ENCODE measurements at places on chromosomes 12 and 14.
A peak's percentile ranks its signal among the peaks of the same experiment; 100 is the strongest.

- peak; percentile 26 for DNase-seq
Measured at GRCh38 chr14:101249676-101250036, 311.6 kb upstream of the DIO3 start.

GRCh38 chr14:73289729-73290128, 52.4 kb downstream of the PAPLN start:
- DNase-seq = no peak

DNA sequence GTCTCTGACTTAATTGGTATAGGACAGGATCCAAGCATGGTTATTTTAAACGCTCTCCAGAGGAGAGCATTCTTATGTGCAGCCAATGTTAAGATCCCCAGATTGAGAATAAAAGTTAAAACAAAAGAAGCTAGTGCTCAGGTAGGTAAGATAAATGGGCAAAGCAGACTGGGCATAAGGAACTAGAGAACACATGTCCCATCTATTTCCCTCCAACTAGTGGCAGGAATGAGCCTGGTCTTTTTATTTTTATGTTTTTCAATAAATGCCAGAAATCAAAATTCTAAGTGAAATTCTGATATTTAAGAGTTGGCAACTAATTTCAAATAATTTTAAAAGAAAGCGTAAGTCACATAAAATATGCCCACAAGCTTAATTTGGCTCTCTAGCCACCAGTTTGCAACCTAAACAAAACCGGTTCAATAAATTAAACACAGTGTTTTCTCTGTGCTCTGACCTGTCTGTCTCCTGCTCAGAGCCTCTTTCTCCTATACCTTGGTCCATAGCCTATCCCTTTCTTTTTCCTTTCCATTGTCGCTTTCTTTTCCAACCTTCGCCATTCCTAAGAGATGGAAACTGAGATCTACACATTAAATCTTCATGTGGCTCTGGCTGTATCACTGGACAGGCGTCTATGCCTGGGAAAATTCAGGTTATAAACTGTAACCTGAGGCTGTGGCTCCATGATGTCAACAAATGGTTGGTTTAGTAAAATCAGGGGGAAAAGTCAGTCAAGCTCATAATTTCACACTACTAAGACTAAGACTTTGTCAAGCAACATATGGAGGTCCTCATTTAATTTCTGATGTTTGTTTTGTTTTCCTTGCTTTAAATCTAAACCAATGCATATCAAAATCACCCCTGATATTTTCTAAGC, 5.5 kb downstream of the SLC38A1 start:
- peak; percentile 40 for DNase-seq

GRCh38 chr12:75481013-75481705, 604 bp downstream of the GLIPR1 start:
- DNase-seq = no peak

DNA sequence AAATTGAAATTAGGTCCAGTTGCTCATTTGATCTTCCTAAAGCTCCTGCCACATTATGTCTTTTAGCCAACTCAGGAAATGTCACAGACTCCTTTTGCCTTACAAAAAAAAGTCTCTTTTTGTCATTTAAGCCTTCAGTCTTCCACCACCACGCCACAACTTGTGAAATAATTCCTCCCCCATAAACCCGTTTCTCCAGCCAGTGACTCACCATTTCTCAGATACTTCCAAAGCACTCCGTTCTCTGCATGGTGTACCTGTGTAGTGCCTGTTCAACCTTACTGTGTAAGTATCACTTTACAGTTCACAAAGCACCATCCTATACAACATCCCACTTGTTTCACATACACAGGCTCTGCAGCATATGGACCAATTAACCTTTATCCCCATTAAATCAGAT, 139.5 kb upstream of the AEBP2 start:
- peak; percentile 46 for DNase-seq

DNA sequence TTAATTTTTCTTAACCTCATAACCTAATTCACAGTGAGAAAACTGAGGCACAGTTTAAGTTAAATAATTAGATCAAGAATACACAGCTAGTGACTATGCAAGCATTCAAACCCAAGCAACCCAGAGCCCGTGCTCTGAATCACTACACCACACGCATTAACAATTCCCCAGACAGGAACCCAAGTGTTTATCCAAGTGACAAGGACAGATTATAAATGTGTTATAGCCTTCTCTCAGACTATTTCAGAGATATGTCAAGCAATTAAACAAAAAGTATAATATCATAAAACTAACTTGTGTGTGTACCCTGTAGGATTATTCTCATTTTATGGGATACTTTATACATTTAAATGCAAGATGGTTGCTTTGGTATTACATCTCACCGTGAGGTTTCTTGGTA, 43.8 kb downstream of the MED13L start:
- DNase-seq = no peak

GRCh38 chr14:105316968-105317510, 2.5 kb downstream of the PACS2 start:
- no peak for DNase-seq

DNA sequence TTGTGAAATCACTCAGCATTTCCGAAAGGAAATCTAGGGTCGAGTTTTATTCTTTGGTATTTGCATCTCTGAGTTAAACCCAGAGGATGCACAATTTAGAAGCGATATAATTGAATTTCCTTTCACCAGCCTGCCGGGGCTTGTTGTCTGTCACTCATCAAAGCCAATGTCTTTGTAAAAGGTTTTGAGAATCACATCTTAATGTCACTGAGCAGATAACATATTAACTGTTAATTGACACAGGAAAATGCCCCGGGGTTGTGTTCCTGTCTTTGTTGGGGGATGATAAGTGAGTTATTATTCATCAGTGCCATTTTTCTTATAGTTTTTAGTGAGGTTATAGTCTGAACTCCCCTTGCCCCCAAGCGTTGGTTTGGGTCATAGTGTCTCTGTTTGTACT, 73.4 kb downstream of the DUSP6 start:
- DNase-seq = no peak

GRCh38 chr14:70087380-70087697, 101.4 kb downstream of the SLC8A3 start:
- DNase-seq = no peak

GRCh38 chr12:5272018-5272785, 159.7 kb upstream of the NTF3 start:
- DNase-seq = no peak

DNA sequence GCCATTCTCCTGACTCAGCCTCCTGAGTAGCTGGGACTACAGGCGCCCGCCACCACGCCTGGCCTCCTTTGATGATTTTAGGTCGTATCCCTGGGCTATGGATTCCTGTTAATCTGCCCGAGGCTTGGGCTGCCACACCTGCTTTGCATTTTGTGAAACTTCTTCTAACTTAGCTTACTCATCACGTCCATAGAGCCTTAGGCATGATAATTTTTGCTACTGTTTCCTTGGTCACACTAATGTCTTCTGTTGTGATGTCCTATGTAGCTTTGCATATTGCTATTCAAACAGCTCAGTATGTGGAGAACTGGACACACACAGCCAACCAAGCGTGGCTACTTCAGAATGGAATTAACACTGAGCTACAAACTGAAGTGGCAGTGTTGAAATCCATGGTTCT, 47.5 kb upstream of the DDX11 start:
- DNase-seq = peak; percentile 41

GRCh38 chr12:111753144-111753881, 13.4 kb upstream of the ALDH2 start:
- DNase-seq = peak; percentile 92

- DNase-seq = no peak
Measured at GRCh38 chr14:100078216-100078803, 13.1 kb downstream of the EVL start.

- peak; percentile 97 for DNase-seq
Measured at GRCh38 chr12:121576851-121577391, 3.9 kb downstream of the KDM2B start.

DNA sequence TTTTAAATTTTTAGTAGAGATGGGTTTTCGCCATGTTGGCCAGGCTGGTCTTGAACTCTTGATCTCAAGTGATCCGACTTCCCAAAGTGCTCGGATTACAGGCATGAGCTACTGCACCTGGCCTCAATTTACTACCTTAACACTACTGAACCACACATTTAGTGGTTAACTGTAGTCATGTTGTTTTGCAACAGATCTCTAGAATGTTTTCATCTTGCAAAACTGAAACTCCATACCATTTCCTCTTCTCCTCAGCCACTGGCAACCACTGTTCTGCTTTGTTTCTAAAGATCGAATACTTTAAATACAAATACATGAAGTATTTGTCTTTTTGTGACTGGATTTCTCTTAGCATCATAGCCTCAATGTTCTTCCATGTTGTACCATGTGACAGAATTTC, 15.4 kb upstream of the SMCO2 start:
- no peak for DNase-seq

GRCh38 chr12:121064116-121064515, 25.1 kb upstream of the OASL start:
- DNase-seq = peak; percentile 28

- peak; percentile 33 for DNase-seq
Measured at GRCh38 chr12:128091101-128091720, 175.8 kb upstream of the TMEM132C start.

DNA sequence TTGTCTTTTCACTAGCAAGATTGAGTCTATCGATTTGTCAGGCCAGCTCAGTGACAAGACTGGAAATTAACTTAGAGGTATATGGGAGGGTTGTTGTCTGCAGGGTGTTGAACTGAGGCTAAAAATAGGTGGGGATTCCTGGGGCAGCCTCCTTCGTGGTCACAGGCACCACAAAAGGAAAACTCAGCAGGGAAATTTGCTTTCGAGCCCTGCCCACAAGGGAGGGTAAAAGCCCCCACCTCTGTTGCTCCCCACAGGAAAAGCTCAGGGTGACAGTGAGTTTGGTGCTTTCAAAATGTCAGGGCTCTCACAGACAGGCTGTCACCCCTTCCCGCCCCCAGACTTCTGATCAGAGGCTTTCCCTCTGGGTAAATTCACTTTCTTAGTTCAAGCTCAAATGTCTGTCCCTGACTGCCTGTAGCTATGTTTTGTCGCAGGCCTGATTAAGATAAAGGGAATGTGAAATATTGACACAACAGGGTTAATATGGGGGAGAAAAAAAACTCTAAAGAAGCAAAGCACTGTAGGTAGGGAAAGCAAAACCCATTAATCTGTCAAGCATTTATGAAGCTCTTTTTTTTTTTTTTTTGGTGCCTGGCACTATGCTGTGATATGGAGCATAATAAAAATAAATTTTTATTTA, 11.7 kb upstream of the NFKBIA start:
- no peak for DNase-seq

DNA sequence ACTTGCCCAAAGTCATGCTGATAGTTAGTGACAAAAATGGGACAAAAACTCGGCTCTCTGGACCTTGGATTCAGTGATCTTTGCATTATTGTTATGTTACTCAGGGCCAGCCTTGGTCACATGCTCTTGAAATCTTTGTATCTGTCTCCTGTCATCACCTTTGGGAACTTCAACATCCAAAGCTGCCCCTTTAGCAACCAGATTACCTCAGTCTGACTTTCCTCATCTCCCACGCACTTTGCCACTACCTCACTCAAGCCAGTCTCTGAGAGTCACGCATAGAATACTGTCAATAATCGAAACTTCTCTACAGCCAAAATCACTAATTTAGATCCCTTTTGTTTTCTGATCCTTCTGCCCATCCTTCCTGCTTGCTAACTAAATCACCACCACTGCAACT, 90.8 kb upstream of the DAAM1 start:
- DNase-seq = no peak

DNA sequence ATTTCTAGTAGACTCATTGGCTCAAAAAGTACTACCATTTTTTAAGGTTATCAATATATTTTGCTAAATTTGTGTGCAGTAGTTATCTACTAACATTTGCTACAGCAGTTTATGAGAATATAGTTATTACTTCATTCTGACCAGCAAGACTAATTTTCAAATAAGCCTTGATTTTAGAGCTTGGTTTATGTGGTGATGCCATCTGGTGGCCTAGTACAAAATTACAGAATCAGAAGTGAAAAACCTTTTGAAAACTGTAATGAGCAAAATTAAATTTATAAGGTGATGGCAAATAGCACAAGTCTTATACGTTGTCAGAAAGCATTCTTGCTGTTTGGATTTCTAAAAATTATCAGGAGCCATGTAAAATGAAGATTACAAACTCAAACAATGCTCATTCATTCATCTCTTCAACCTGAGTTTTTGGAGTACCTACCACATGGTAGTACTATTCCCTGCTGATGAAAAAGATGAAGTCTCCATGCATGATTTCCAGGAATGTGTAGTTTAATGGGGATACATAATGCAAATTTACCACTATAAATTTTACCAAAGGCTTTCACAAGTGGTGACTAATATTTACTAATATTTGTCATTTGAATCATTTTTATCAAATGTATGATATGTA, 51.0 kb downstream of the MAGOHB start:
- DNase-seq = no peak

GRCh38 chr14:62185078-62185477, 422.9 kb downstream of the SNAPC1 start:
- DNase-seq = no peak

DNA sequence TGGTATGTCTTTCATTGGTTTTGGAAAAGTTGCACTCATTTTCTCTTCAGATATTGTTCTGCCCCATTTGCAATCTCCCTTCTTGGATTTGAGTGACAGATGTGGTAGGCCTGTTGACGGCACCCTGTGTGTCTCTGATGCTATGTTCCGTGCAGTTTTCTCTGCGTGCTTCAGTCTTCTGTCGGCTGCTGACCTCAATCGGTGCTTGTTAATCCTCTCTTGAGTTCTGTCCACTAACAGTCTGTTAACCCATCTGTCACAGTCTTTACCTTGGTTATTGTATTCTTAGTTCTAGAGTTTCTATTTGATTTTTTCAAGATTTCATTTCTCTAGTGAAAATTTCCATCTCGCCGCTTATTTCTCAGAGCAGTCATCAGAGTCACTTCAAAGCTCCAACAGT, 20.7 kb upstream of the PLD4 start:
- no peak for DNase-seq

- no peak for DNase-seq
Measured at GRCh38 chr14:53741479-53742232, 215.0 kb downstream of the BMP4 start.

DNA sequence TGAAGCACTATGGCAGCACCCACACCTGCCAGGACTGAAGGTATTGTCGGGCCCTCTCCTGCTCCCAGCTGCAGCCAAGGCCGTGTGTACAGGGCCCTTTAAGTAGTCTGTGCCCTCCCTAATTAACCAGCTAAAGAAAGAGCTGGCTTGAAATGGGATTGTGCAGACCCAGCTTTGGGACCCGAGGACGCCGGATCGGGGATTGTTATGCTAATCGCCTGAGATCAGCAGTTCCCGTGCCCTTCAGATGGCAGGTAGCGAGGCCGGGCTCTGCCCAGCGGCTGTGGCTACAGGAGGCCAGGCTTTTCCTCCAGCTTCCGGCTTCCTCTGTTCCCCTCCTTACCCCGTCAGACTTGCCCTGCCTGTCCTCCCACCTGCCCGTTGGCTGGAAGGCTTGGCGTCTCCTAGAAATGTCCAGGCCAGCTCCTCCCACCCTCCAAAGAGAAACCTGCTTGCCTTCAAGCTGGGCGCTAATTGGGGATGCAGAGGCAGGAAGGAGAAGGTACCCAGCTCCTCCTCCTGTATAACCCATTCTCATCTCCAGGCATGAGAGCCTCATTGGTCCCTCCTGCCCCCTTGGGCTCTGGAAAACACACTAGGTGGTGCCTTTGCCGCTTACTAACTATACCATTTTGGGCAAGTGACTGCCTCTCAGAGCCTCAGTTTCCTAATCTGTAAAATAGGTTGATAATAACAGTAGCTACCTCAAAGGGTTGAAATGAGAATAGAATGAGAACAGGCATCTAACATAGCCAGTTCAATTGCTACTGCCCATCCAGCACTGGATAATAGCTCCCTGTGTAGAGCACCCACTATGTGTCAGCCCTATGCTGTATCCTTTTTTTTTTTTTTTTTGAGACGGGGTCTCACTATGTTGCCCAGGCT, 25.8 kb upstream of the MSI1 start:
- peak; percentile 97 for DNase-seq

Data from endodermal cell (in vitro differentiated cells).